Activated naive CD8-positive, alpha-beta T cell treated with anti-CD3 and anti-CD28 coated beads, Interleukin-2, amount 50 U/mL, for 24 hours (primary cell): ENCODE measurements at places on chromosomes 5 and 9.

- peak; percentile 48 for DNase-seq
These were observed 166.7 kb downstream of the GAPVD1 start for GRCh38 chr9:125428060-125428901.

- no peak for DNase-seq
These were observed 22.6 kb downstream of the TGFBR1 start for GRCh38 chr9:99127356-99128132.

DNA sequence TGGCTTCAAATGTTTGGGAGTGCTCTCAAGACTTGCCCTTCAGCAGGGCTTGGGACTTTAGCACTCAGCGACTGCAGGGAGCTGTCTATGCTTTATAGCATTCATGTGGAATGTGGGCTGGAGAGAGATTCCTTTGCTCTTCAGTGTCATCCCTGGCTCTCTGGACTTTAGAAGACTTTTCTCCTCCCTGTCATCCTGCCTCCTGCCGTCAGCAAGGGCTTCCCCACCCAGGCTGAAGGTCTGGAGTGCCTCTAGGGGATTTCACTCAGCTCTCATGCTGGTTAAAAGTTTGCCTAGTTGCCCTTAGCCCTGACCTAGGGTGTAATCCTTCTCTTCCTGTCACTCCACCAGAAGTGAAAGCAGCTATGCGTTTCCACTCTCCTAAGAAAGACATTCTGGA, 210.9 kb downstream of the FRMD3 start:
- no peak for DNase-seq

GRCh38 chr5:162514116-162514515, 446.5 kb downstream of the GABRG2 start:
- DNase-seq = no peak

- DNase-seq = no peak
These were observed 28.5 kb downstream of the MVB12B start for GRCh38 chr9:126354887-126355770.

GRCh38 chr5:137114529-137114928, 384.6 kb downstream of the SPOCK1 start:
- DNase-seq = no peak

GRCh38 chr9:112604790-112605189, 113.1 kb downstream of the INIP start:
- DNase-seq = no peak

DNA sequence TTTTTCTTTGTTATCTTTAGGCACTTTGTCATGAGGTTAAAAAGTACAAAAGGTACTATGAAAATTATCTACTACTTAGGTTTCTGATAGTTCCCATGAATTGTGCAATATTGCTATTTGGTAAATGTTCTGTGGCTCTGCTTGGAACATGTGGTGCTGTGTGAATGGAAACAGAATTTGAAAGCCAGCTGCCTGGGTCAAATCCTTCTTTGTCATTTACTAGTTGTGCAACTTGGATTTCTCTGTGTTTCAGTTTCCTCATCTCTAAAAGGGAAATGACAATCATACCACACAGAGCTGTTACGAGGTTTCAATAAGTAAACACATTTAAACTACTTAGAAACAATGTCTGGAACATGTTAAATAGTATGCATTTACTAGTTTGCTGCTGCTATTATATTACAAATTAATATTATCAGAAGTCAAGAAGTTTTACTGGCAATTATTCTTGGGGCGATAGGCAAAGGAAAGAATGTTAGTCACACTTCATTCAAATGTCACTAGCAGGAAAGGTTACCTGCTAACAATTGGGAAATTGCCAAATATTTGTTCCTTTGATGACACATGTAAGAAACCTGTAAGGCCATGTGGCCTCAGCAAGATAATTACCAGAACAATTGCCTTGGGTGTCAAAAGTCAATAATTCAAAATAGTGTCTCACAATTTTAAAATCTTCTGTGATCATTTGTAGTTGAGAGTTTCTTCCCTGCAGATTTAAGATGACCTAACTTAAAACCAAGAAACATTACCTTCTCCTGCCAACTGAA, 184.8 kb downstream of the KIAA0825 start:
- no peak for DNase-seq

- no peak for DNase-seq
These were observed 363.9 kb downstream of the KDM4C start for GRCh38 chr9:7121664-7122063.

- no peak for DNase-seq
These were observed 596.9 kb downstream of the PDE4D start for GRCh38 chr5:59296317-59297264.
